NCI-H1930 (cell line): ENCODE measurements at places on chromosomes 1 and 21.

- DNase-seq, result no peak
These were observed 433 bp downstream of the TIMM17A start for GRCh38 chr1:201955729-201956143.

DNA sequence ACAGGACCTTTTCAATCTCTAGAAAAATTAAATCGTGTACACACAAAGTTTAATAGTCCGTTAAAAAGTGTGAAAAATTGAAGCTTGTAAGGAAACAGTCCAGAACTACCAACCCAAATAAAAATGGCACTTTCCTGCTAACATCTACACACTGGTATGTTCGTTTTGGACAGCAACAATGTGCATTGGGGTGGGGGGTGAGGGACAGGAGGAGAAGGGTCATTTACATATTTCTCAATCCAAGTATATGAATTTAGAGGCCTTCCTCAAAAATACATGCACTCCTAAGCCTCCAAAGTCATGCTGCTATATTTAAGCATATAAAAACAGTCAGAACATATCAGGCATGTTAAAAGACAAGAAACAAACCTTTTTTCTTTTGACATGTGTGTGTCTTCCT is 2.5 kb downstream of the PPP1R15B start:
- DNase-seq, result no peak

- no peak for DNase-seq
These were observed 171.1 kb upstream of the CSF3R start for GRCh38 chr1:36653850-36654249.

GRCh38 chr1:201275253-201275666 is 8.0 kb upstream of the PKP1 start:
- no peak for DNase-seq

GRCh38 chr1:168261390-168261789 is 19.3 kb upstream of the TBX19 start:
- no peak for DNase-seq

GRCh38 chr21:46119637-46120271 is 21.8 kb downstream of the COL6A2 start:
- no peak for DNase-seq

DNA sequence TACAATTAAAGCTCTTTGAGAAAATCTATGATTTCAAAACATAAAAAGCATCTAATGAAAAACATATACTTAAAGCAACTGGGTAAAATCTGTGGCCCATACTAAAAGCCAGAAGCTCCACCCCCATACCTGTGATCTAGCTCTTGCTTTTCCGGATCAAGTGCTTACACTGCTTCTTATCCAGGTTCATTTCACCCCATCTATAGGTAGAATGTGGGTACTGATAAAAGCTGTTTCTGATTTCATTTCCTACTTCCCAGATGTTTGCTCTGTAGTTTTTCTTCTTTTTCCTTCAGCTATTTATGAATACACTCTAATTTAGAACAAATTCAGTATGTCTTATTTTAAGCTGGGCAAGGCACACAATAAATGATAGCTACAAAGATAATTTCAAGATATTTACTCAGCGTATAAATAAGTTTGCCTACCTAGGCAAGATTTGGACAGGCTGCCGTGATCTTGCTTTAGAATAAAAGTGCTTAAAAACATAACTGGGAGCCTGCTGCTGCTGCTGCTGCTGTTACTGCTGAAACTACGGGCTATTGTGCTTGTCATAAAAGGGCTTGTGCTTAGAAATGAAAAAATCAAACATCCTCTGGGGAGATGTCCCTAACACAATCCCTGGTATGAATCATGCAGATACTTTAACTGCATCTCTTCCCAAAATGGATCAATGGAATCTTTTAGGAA is 2.1 kb downstream of the SIPA1L2 start:
- peak; percentile 41 for DNase-seq

GRCh38 chr1:154179946-154180687 is 11.8 kb downstream of the TPM3 start:
- DNase-seq, result no peak

DNA sequence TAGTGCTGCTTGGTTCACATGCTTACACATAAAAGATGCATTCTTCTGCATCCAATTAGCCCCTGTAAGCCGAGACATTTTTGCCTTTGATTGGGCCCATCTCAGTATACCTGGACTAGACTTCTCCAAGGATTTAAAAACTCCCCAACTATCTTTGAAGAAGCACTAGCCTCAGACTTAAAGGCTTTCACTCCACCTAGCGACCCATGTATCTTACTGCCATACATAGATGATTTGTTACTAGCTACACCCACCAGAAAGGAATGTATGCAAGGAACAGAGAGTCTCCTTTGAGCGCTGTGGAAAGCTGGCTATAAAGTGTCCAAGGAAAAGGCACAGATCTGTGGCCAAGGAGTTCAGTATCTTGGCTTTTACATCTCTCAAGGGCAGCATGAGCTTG is 91.7 kb downstream of the LIPI start:
- no peak for DNase-seq

DNA sequence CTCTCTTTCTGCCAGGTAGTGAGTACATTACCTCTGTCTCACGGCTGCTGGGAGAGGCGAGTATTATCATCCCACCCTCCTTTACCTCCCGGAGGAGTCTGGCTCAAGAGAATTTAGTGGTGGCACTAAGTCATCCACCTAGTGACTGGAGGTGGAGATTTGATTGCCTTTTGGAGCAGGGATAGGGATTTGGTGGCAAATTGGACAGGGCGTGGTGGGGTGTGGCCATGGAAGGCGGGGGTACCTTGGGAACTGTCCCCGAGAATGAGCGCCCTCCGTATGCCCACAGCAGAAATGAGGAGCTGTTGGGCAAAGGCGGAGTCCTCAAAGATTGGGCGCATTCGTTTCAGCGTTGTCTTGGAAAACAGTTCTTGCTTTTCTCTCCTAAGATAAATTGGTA is 32.1 kb upstream of the HMGN1 start:
- DNase-seq, result no peak

- DNase-seq, result no peak
These were observed 923 bp upstream of the IFNGR2 start for GRCh38 chr21:33402001-33402979.

DNA sequence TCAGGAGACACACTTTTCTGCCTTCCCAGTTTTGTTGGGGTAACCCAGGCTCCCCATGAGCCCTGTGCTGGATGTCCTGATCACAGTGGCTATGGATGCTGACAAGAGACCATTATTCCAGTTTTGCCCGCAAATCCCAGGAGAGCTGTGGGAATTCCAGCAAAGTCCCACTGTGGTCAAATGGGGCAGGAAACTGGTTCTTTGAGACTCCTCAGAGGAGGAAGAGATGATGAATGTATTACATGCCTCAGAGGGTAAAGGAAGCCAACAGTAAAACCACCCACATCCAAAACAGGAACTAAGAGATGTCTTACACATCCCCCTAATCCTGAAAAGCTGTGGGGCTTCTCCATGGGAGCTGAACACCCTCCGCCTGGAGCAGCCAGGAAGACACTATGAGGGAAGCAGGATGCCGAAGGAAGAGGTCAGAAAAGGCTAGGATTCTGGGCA is 12.8 kb upstream of the MPZL1 start:
- no peak for DNase-seq

- no peak for DNase-seq
These were observed 42.7 kb upstream of the SLC19A2 start for GRCh38 chr1:169528215-169529067.

GRCh38 chr1:165858967-165859845 is 31.8 kb downstream of the UCK2 start:
- no peak for DNase-seq

DNA sequence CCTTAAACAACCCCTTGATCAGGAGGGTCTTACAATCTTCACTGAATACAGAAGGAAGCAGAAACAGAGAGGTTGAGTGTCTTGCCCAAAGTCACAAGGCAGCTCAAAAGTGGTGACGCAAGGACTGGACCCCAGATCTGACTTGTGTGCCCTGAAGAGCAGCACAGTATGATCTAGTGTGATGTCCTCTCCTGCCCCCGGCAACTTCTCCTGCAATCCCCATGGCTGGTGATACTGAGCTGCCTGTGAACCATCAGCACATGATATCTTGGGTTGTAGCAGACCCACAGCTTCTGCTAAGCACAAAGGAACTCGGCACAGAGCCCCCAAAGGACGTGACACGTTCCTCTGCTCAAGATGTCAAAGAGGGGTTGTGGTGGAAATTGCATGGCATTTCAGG is 51.2 kb upstream of the EDN2 start:
- DNase-seq, result no peak

DNA sequence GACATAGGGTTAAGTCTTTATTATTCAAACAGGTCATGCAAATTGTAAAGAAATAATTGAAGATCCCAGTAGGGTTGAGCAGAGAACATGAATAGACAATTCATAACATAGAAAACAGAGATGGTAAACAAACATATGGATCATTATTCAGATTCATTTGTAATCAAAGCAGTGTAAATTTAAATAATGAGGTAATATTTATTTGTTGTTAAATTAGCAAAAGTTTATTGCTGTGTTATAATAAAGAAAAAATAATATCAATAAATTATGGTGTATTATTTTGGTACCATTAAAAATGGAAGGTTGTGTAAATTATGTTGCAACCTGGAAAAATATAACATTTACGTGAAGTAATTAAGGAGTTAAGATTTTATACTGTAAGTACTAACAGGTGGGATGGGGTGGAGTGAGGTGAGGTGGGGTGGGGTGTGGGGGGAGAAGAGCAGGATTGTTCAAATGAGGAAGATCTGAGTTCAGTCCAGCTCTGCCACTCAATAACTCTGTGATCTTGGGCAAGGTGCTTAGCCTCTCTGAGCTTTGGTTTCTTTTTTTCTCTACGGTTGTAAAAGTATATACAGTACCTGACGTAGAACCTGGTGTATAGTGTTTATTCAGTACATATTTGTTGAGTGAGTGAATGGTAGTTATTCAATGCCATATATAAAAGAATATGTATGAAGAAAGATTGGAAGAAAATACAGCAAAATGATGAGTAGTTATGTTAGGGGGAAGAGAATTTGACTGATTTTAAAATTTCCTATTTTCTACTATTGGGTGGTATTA is 140.3 kb upstream of the KIF26B start:
- no peak for DNase-seq

- no peak for DNase-seq
These were observed 71.6 kb downstream of the CDC14A start for GRCh38 chr1:100423832-100424337.

GRCh38 chr1:26283279-26283853 is 3.5 kb downstream of the SH3BGRL3 start:
- DNase-seq, result no peak

DNA sequence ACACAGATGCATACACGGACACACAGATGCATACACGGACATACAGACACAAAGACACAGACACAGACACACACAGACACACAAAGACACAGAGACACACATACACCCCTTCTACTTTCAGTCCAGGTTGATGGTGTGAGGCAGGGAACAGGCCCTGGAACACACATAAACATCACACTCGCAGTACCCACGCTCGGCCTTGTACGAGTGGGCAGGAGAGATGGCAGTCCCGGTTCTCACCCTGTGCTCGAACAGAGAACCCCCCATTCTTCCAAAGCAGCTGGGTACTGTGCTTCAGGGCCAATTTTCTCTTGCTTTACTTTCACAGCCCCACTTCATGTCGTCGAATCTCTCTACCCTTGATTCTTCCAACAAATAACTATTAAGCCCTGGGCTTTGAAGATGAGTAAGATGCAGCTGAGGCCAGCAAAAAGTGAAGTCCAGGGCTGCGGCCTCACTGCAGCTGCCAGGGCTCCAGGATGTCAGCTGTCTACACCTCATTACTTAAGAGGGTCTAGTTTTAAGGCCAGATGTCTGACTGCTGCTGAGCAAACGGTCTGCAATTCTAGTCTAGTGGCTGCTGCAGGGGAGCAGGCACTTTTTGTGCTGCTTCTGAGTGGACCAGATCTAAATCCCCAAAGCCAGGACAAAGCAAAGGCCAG is 90.1 kb downstream of the PGBD5 start:
- DNase-seq, result no peak

DNA sequence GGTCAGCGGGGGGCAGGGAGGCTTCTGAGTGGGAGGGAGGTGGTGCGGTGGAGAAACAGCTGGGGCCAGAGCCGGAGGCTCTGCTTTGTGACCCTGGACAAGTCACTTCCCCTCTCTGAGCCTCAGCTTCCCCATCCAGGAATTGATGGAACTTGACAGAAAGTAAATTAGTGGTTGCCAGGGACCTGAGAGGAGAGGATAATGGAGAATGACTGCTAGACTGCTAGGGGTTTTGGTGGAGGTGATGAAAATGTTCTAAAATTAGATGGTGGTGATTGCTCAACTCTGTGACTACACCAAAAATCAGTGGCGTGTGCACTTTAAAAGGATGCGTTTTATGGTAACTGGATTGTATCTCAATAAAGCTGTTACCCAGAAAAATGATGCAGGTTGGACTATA is 100.9 kb downstream of the ARHGEF10L start:
- no peak for DNase-seq

GRCh38 chr1:85708829-85709227 is 595 bp upstream of the ZNHIT6 start:
- DNase-seq, result no peak

DNA sequence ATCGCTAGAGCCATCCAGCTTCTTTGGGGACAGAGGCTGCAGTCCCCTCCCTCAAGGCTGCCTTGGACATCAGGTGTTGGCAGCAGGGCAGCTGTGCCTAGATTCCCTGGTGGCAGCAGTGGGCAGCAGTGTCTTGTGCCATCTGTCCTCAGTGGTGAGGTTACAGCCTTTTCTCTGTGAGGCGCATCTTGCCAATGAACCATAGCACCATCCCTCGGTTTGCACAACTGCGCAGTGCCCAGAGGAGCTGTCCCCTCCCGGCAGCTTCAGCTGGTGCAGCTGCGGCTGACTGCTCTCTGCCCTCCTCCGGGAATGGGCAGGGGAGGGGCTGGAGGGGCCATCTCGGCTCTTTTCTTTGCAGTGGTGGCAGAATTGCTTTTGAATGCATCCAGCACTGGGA is 59.0 kb upstream of the C8B start:
- no peak for DNase-seq

- DNase-seq, result no peak
These were observed 42.7 kb downstream of the SEC16B start for GRCh38 chr1:177927021-177927596.

DNA sequence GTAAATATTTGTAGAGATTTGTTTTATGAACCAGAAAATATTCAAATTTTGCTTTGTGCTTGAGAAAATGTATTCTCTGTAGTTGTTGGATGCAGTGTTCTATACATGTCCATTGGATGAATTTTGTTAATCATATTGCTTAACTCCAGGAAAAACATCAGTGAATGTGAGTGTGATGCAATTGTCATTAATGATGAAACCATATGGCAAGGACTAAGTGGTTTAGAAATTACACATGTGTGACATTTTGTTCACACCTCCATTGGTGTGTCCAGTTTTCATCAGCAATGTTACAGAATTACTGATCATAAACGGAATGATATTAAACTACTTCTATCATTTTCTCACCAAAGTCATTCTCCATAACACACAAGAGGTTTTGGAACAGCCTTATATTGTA is 151.8 kb upstream of the ST6GALNAC5 start:
- no peak for DNase-seq

DNA sequence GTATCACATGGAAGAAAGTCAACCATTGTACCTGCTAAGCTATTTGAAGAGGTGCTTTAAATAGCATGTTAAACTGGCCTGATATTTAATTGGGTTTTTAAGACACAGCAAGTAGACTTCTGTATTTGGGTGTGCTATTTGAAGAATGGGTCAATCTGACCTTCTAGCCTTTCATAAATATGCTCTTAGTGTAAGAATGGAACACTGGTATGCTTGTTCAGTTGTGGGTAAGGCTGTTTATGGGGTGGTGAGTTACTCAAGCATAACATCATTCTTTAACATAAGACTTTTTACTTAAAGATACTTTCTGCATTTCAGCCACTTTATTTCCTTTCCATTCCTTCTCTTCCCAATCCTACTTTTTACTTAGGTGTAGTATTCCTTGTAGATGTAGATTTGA is 21.4 kb downstream of the AHCYL1 start:
- DNase-seq, result no peak
